ENCODE measurements at places on chromosomes 7 and 10.

- DNase-seq = no peak
These were observed 231.4 kb downstream of the BMPER start for GRCh38 chr7:34136698-34137097.

DNA sequence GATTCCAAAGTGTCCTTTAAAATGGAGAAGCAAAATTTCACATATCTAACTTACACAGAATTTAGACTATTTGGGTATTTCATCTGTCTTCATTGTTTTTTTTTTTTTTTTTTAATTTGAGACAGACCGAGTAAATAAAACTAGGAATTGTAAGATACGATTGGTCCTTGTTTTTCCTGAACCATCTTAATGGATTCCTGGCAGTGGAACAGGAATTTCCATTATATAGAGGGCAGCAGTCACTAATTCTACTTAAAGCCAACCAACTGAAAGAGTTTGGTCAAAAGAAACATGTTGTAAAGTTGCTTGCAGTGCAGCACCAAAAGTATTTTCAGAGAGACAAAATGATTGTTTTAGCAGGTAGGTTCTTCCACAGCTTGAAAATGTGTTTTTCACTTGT is 72.5 kb upstream of the HGF start:
- no peak for DNase-seq

DNA sequence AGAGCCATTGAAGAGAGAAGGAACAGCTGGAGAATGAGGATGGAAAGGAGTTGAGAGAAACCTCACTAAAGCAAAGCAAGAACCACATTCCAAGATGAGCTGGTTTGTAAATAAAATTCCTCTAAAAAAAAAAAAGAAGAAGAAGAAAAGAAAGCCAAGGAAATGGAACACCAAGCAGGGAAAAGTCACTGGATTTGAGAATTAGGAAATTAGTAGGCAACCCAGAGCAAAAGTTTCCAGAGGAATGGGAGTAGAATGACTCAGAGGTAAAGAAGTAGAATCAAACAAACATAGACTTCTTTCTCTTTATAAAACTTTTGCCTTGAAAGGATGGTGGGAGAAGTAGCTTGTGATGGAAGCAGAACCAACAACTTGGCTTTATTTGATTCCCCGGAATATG is 3.9 kb downstream of the CH25H start:
- no peak for DNase-seq

DNA sequence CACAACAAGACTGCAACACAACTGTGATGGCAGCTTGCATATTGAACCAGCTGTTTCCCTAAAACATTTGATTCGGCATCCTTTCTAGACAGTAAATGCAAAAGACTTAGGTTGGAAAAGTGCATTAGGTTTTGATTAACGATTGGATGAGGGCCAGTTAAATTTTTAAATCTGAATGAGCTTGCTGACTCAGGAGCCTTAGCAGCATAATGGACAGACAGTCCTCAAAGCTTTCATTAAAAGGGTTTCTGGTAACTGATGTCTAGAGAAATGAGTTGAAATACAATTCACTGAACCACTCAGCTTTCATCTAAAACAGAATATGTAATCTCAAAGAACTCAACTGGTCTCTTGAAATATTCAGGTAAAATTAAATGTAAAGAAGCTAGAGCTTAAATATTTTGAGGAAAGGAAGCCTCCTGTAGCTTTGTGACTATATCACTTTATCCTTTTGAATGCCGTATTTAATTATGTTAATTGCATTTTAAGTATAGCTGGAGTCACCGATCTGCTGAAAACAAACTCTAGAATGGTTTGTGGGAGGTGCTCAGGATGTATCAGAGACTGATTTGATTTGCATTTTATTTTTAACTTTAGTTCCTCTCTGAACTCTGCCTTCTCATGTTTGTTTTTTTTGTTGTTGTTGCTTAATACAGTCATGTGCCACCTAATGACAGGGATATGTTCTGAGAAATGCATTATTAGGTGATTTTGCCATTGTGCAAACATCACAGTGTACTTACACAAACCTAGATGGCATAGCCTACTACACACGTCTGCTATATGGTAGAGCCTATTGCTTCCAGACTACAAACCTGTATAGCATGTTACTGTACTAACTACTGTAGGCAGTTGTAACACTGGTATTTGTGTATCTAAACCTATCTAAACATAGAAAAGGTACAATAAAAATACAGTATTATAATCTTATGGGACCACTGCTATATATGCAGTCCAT is 29.2 kb upstream of the ATRNL1 start:
- DNase-seq = no peak

DNA sequence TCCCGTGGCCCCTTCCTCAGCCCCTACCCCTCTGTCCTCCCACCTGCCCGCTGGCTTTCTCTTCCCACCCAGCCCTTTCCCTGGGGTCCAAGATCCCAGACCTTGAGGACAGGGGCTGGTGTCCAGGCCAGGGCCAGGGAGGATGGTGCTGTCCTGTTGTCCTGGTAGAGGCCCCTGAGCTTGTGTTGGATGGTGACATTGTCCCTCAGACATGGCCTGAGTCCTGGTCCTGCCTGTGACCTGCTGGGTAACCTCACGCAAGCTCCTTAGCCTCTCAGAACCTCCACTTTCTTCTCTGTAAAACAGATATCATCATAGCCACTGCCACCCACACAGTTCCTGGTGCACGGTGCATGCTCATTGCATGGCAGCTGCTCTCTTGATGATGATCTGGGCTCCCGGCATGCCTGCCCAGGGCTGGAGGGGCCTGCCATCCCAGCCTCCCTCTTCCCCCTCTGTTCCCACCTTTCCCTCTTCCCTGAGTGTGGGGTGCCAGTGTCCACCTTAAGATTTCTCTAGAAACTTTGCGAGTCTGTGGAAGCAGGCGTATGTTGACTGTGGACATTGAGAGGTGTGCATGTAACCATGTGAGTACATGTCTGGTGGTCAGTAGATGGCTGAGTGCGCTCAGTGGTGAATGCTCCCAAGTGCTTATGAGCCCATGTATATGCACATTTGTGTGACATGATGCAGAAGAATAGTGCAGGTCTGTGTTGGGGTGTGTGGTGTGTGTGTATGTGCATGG is 60.4 kb downstream of the NEURL1 start:
- DNase-seq = no peak

Measured in stimulated activated CD4-positive, alpha-beta T cell treated with anti-CD3 and anti-CD28 coated beads, Interleukin-15, amount 100 ng/mL, for 1 hour (primary cell).